ENCODE measurements at places on chromosomes 2 and 18.

- DNase-seq, result no peak
Observed at GRCh38 chr2:23387845-23388244, 2.9 kb downstream of the KLHL29 start.

- DNase-seq, result no peak
Observed at GRCh38 chr2:170162271-170162632, 15.7 kb upstream of the MYO3B start.

- no peak for DNase-seq
Observed at GRCh38 chr2:231117922-231118613, 6.8 kb downstream of the HTR2B start.

DNA sequence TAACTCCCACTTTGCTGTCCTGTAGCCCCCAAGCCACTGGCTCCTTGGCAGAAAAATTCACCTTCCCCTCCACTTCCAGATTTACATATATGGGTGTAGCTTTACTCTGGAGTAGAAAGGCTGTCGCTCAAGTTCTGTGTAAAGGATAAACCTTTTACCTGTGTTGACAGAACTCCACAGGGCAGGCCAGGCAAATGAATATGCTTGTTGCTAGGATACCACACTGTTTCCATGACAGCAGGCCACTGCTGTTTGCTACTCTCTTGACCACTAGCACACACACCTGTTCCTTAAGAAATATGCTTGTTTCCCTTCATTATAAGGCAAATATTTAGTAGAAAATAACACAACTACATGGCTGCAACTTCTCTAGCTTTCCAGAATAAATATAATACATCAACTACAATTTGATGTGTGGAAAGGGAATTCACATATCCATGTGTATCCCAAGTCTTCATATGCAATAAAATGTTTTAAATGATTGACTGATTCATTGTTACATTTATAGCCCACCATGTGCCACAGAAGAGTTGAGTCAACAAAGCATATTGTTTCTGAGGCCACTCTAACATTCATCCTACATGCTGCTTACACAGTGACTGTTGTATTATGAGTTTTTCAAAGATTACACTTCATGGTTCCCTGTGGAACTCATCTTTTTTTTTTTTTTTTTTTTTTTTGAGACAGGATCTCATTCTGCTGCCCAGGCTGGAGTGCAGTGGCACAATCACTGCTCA is 56.2 kb upstream of the ROCK1 start:
- DNase-seq, result no peak

DNA sequence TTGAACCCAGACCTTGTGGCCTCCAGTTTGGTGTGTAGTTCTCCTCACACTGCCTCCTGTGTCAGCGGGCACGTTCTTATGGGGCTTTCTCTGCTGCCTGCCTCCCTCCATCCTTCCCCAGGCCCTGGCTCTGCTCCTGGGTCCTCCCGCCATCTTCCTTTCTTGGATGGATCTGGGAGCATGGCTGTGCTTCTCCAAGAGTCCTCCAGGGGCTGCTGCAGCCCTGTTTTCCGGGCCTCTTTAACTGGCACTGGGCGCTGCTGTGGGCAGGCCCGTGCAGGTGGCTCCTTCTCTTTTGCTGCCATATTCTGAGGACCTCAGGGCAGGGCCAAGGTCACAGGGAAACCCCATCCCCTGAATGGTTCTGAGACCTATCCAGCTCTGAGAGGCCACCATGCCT is 17.8 kb downstream of the THNSL2 start:
- DNase-seq, result no peak

- no peak for DNase-seq
Observed at GRCh38 chr2:219128396-219128795, 32.2 kb downstream of the NHEJ1 start.

- DNase-seq, result no peak
Observed at GRCh38 chr2:43553341-43553855, 42.4 kb downstream of the THADA start.

GRCh38 chr2:179812501-179812900 is 48.9 kb downstream of the ZNF385B start:
- DNase-seq, result no peak

DNA sequence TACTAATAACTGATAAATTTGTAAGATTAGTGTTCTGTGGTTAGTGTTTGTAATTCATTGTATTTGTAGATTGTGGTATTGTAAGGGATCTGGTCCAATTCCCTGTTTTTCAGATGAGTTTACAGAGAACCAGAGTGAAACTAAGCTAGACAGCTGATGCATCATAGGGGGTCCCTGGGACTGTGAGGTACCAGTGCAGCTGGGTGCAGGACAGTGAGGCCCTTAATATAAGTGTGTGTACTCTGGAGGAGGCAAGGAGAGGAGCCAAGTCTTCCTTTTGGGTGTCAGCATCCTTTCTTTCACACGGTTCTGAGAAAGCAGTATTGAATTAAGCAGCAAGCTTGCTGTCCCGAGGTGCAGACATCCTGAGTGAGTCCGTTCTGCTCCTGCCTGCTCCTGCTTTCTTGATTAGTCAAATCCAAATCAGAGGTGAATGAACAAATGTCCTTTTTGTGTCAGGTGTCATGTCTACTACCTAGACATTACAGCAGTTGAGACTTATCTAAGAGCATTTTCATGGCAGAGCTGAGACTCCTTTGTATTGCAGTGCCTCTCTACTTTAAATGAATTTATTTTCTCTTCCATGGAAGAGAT is 194.9 kb downstream of the MCFD2 start:
- DNase-seq, result no peak

DNA sequence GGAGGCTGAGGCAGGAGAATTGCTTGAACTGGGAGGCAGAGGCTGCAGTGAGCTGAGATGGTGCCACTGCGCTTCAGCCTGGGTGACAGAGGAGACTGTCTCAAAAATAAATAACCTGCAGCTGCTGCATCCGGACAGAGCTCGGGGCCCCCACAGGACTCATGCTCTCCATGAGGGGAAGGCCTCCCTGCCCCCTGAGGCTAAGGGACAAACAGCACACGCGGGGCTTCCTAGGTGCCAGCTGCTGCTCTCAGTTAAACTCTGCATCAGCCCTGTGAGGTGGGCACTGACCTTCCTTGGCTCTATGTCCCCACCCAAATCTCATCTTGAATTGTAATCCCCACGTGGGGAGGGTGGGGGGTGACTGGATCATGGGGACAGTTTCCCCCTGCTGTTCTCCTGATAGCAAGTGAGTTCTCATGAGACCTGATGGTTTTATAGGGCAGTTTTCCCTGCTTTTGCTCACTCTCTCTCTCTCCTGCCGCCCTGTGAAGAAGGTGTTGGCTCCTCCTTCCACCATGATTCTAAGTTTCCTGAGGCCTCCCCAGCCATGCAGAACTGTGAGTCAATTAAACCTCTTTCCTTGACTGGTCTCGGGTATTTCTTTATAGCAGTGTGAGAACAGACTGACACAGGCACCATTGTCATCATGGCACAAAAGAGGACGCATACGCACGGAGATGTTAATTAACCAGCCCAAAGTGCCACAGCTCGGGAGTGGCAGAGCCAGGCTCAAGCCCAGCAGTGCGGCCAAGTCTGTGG is 49.9 kb upstream of the TAF1B start:
- no peak for DNase-seq

DNA sequence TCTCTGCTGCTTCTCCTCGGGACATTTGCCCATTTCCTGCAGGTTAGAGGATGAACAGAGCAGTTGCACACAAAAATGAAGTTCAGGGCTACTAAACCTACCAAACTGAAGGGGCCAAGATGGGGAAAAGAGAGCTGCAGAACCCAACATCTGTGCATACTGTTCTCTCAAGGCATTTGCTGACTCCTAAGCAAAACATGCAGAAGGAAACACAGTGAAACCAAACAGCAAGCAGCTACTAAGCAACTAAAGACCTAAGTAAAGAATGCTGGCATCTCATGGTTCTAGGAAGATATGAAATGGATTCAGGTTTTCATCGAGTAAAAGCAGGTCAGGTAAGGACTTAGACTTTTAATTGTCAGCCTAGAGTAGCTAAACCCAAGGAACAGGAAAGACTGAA is 111.9 kb upstream of the SYT4 start:
- DNase-seq, result no peak
